ENCODE measurements at places on chromosomes 4 and X.

- no peak for DNase-seq
Observed at GRCh38 chr4:83221897-83222441, 62.6 kb downstream of the COQ2 start.

DNA sequence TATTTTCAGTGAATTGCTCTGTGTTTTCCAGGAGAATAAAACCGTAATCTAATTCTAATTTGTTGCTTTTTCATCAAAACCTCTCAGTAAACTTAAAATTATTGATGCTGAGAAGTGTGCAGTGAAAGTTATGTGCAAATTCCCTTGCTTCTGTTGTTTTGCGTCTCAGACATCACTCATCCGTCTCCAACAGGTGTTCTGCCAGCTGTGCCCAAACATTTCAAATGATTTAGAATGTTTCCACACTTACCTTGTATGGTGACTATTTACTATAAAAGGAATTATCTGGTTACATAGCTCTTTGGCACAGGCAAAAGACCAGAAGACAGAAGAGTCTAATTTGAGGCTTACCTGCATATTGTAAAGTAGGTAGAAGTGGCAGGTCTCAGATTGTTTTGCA lies 184.0 kb downstream of the BMPR1B start:
- DNase-seq = no peak

- DNase-seq = no peak
Observed at GRCh38 chrX:103879339-103879738, 47.3 kb upstream of the RAB9B start.

DNA sequence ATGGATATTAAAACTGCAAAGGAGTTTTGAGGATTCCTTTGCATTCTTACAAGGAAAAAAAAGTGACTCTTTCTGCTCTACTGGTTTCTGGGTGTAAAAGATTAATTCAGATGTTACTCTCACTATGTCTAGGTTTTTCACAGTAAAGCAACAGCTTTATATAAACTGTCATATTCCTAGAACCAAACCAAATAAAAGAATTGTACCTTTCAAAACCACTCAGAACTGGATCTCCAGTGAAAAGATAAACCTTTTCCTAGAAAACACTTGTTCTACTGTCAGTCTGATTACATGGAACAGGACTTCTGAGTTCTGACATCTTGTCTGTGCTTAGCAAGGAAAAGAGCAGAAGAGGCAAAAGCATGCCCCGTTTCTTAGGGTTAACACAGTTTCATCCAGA lies 5.0 kb upstream of the PPID start:
- DNase-seq = no peak

GRCh38 chr4:184983672-184984356 lies 34.5 kb upstream of the HELT start:
- peak; percentile 29 for DNase-seq

DNA sequence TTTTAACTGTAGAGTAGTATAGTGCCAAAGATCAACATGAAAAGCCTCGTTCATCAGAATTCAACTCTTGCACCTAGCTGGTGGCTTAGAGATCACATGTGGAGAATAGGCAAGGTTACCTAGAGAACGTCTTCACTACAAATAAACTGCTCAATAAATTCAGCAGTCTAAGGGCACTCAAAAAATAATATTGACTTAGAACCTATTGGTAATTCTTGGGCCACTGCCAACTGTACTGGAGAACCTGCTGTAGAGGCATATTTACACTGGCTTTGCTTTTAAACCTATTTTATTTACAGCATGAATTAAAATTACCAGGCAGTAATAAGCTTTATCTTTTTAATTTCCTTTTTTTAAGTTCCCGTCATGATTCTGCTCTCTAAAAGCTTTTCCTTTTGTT lies 343.7 kb downstream of the PDHA2 start:
- DNase-seq = no peak

GRCh38 chr4:144288011-144288903 lies 147.7 kb upstream of the GYPA start:
- no peak for DNase-seq

DNA sequence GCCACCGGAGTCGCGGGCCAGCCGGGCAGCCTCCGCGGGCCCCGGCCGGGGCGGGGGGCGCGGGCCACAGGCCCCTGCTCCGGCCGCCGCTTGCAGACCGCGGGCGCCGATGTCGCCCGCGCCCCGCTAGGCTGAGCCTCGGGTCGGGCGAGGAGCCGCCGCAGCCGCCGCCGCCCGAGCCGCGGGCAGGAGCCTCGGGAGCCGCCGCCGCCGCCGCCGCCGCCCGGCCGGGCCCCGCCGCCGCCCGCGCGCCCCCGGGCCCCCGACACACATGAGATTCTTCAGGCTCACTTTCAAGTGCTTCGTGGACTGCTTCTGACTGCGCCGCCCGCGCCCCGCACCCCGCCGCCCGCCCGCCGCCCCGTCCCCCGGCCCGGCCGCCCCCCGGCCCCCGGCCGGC lies 345 bp downstream of the SLC6A8 start:
- no peak for DNase-seq

DNA sequence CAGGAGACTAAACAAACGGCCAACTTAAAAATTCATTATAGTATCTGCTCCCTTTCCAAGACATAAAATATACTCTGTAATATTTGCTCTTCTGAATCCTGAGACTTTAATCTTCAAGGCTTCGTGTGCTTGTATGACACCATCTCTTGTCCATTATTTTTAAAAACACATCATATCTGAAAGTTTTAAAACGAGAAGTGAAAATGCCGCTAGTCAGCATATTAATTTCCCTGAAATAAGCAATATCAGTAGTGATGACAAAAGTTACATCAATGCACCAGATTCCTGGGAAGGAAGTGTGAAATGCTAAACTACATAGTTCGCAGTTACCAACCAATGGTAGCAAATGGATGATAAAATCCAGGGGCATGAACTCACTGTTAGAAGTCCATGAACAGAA lies 66.8 kb upstream of the EXOC1L start:
- DNase-seq = no peak

DNA sequence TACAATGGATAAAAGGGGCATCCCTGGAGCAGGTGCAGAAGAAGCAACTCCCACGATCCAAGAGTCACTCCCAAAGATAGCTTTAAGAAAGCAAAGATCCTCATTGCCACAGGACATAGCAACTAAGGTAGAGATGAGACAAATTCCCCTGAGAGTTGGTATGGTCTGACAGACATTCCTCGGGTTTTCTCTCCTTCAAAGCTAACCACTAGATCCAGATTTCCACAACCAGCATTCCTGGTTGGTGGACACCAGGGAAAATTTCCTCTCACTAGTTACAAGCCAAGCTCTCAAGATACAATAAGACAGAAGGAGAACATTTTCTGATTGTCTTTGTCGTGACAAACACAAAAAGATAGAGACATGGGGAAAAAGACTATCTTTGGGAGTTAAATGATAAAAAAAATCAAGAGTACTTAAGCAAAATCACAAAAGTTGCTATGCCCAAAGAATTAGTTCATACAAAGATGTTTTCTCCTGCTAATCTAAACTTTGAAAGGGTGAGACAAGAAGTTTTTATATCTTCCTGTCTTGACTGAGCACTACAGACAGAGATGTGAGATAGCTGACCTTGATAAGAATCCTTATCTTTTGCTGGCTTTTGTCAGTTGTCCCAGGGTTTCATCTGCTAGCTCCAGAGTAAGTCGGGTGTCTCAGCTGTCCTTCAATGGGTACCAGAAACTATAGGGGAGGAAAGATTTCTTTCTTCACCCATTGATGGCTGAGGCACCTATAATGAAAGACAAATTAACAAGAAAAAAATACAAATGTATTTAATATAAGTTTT lies 200.5 kb downstream of the CENPC start:
- no peak for DNase-seq

GRCh38 chr4:107931775-107932321 lies 499 bp downstream of the CYP2U1 start:
- peak; percentile 24 for DNase-seq

DNA sequence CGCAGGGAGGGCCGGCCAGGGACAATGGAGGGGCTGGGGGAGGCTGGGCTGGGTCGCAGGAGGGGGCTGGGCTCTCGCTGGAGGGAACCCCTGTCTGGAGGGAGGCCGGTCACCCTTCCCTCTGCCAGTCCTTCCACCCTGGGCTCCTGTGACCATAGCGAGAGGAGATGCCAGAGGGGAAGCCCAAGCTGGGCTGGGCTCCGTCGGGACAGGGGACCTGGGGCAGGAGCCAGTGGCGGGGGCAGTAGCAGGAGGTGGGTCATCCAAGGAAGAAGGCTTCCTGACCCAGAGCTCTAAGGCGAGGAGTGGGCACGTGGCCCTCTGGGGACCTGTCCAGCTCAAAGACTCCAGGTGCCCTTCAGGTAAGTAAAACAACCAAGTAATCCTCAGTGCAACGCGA lies 16.9 kb downstream of the CTAG1B start:
- peak; percentile 35 for DNase-seq

DNA sequence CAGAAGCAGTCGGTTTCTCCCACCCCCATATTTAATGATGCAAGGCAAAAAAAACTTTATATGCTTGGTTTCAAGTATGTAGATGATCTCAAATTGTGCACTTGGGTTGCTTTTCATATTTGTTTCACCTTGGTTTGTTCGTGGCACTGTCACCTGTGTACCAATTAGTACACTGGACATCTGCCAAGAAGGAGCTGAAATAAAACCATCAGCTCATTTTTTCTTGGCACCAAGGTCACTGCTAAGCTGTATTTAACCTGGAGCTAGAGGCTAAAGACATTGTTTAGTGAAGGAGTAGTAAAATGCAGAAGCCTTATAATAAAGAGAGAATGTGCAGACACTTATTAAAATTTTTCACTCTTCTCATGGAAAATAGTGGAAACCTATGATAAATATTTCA lies 430.8 kb downstream of the ARHGAP24 start:
- no peak for DNase-seq

- DNase-seq = no peak
Observed at GRCh38 chrX:23822841-23823240, 39.9 kb downstream of the SAT1 start.

GRCh38 chr4:1975391-1975801 lies 33.4 kb downstream of the NELFA start:
- no peak for DNase-seq

DNA sequence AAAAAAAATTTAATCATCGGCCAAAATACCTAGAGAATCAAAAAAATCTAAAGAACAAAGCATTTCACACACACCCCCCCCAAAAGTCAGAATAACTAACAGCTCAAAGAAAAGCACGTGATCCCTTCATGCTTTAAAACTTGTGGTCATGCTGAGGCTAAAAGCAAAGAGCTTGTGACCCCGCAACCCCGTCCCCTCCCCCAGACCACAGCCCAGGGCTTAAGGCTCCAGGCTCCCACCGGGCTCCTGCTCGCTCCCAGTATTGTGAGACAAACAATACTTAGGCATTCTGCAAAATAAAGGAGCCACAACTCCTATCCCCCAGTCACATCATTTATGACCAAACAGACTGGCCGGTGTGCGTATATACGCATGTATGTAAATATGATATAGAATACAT lies 62.1 kb upstream of the CCDC160 start:
- no peak for DNase-seq

GRCh38 chr4:66554826-66555225 lies 884.5 kb upstream of the EPHA5 start:
- DNase-seq = no peak

GRCh38 chr4:39205000-39205399 lies 22.7 kb downstream of the WDR19 start:
- no peak for DNase-seq

DNA sequence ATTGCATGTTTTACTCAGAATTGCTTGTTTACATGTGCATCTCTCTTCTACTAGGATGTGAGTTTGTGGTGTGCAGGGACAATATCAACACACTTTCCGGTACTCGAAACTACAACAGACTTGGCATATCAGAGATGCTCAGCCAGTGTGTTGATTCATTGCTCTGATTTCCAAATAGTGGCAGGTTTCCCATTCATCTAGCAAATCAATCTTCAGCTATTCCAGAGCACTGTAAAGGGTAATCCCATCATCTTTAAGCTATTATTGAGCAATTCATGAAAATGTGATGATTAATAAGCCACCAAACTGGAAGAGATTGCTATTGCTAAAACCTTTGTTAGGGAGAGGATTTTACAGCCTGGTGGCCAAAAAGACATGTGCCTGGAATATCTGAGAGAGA lies 574.2 kb upstream of the CPEB2 start:
- no peak for DNase-seq

DNA sequence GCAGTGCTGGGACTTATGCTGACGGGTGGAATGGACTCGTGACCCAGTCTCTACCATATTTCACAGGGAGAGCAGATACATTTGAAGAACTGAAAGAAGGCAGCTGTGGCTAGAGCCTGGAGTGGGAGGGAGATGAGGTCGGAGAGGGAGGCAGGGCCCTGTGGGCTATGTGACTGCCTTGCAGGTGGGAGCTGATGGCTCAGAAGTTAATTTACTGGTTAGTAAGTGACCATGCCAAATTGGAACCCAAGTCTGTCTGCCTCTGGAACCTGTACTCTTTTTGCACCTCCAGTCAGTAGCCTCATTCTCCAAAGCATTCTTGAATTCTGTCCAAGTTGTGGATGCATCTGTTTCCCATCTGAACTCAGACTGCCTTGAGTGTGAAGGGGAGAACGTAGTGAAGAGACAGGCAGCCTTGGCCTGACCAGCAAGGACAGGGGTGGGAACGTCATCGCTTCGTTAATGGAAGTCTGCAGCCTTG lies 92.3 kb downstream of the REPS2 start:
- no peak for DNase-seq

GRCh38 chr4:173436149-173436579 lies 37.2 kb upstream of the SCRG1 start:
- DNase-seq = no peak

- peak; percentile 50 for DNase-seq
Observed at GRCh38 chr4:99651811-99652485, 5.7 kb downstream of the C4orf54 start.

DNA sequence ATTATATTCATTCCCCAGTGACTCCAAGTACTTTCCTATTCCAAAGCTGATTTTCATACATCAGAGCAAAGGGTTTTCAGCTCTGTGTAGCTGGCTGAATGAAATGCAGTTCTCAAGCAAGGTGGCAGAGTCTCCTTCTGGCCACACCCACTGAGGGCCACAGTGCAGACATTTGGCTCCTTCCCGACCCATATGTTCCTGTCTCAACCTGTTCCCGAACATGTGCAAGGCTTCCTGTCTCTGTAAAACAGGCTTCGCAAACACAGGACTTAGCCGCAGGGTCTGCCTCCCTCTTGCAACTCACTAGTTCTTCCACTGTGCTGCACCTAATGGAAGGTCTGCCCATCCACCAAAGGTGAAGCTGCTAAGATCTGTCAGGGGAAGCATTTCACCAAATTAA lies 249.2 kb downstream of the MID1IP1 start:
- DNase-seq = no peak
